Kasumi-1 (cell line): ENCODE measurements at places on chromosomes 2 and 18.
A peak's percentile ranks its signal among the peaks of the same experiment; 100 is the strongest.

GRCh38 chr18:45771587-45772480 is 47.9 kb downstream of the SLC14A1 start:
- no peak for DNase-seq

DNA sequence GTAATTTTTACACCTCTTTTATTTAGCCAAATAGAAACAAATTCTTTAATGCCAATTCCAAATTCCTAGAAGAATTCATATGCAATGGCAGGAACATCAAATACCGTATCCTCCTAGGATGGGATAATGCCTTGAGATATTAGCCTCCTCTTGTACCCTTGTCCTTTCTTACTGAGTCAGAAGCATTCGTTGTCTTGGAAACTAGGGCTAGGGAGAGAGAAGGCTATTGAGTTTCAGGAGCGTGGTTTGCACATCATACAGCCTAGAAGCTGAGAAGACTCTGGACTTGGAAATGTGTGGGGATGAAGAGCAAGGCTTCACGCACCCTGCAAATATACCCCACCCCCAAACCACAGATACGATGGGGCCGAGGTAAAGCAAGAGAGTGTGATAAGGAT is 300.7 kb downstream of the SP3 start:
- DNase-seq = no peak

DNA sequence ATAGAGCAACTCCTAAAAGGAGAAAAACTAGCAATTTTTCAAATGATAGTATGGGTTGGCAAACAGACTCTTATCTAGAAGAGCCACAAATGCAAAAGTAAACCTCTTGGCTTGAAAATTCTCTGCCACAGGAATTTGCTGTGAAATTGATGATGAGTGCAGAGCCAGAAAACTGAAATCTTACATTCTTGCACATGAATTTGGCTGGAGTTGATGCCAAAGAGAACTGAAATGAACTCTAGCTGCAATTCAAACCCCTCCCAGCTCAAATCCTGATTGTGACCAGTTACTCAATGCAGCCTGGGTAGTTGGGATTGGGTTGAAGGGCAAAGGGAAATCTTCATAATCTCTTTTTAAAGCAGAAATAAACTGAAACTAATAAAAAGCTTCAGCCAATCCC is 266.6 kb downstream of the PDE11A start:
- DNase-seq = no peak

- no peak for DNase-seq
Measured at GRCh38 chr2:147614471-147614870, 230.4 kb upstream of the ACVR2A start.

DNA sequence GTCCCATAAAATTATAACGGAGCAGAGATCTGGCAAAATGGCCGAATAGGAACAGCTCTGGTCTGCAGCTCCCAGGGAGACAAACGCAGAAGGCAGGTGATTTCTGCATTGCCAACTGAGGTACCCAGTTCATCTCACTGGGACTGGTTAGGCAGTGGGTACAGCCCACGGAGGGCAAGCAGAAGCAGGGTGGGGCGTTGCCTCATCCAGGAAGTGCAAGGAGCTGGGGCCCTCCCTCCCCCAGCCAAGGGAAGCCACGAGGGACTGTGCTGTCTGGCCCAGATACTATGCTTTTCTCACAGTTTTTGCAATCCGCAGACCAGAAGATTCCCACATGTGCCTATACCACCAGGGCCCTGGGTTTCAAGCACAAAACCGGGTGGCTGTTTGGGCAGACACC is 22.8 kb downstream of the ICA1L start:
- peak; percentile 46 for DNase-seq

DNA sequence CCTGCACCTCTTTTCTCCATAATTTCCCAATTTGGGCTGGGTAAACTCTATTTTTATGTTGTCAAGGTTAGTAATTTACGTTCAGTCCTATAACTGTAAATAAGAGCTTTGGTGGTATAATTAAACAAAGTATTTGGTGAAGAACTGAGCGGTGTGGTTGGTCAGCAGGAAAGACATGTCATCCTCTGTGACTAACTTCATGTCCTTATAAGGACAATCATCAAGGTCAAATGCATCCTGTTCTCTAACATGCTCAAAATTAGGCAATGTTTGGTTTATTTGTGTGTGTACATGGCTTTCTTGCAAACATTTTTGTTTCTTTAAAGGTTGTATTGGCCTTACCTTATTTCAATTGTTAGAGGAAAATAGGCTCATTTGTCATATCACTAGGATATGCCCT is 121.5 kb upstream of the NABP1 start:
- no peak for DNase-seq

DNA sequence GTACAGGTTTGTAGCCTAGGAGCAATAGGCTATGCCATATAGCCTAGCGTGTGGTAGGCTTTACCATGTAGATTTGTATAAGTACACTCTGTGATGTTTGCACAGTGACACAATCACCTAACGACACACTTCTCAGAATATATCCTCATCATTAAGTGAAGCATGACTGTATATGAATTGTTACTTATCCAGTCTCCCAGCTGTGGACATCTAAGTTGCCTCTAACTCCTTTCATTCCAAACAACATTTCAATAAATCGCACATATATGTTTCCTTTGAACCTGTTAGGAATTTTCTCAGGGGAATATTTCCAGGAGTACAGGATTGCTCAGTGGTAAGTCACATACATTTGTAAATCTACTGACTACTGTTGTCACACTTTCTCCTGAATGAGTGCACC is 90.0 kb downstream of the ARHGAP15 start:
- no peak for DNase-seq

DNA sequence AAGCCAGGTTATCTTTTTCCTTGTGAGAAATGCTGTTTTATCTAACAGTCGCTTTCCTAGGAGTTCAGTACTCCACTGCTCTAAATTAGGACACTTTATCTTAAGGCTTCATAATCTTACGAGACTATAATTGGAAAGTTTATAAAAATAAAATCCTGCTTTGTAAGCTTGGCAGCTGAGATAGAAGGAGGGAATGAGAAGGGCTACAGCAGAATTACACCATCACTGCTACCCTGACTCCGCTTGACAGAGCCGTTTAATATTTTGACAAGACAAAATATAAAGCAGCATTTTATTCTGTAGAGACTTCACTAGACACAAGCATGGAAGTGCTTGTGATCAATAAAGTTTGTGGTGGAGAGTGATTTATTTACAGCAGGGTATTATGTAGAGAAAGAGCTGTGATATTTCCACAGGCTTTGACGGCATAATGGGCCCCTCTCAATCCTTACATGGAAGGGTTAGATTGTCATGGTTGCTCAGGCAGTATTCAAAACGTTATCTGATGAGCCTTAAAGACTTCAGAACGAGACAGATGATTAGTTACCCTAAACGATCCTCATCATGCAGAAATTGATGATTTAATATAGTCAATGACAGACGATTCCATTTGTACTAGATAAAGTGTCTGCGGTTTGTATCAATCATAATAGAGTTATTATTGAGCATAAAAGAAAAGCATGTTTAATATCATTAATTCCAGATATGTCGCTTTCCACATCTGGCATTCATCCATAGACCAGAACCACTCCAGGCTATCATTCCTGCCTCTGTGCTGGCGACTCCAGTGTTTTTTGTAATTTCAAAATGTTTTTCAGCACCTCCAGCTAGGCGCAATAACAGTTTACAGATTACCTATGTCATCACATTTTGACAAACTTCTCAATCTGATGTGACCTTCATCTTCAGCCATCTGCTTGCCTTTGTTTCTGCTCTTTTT is 242.2 kb downstream of the FIGN start:
- DNase-seq = no peak

GRCh38 chr18:64119916-64120315 is 29.0 kb downstream of the LINC00305 start:
- peak; percentile 12 for DNase-seq

DNA sequence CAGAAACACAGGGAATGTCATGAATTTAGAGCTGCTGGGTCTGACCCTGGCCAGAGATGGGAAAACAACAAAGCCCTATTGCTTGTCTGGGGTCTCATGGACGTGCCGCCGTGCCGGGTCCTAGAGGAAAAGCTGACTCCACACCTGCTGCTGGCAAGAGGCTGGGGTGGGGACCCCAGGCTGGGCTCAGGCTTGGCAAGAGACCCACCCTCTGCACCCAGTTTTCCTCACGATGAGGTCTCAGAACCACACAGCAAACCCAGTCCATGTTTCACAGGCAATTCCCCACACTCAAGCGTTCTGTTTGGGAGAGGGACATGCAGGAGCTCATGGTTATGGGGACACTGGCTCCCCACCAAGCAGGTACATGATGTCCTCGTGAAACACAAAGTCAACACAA is 367.3 kb upstream of the SALL3 start:
- no peak for DNase-seq

DNA sequence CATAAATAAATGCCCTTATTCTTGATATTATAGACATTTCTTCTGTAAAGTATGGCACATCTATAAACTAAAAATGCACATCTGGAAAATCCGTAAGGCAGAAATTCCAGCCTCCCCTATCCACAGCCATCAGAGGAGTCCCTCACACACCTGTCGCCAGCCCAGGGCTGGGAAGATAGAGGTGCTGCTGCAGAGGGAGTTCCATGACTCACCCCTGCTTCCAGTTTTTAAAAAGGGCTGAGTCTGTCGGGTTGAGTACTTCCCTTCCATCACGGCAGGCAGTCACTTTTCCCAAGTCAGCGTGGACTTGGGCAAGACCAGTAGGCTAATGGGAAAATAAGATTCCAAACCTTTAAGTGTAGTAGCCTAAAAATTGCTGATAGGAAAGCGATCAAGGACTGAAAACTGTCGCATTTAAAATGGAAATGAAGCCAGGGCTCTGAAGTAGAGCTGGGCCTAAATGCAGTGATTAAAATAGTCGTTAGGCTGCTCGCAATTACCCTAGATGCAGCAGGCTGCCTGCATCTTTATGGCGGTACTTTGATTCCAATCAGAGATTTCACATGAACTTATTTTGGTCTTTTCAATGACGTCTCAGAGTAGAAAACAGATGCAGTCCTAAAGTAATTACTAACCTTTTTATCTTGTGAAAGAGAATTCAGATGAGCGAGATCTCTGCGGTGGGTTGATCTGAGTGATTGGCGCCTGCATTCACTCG is 280.5 kb downstream of the AGAP1 start:
- DNase-seq = no peak

DNA sequence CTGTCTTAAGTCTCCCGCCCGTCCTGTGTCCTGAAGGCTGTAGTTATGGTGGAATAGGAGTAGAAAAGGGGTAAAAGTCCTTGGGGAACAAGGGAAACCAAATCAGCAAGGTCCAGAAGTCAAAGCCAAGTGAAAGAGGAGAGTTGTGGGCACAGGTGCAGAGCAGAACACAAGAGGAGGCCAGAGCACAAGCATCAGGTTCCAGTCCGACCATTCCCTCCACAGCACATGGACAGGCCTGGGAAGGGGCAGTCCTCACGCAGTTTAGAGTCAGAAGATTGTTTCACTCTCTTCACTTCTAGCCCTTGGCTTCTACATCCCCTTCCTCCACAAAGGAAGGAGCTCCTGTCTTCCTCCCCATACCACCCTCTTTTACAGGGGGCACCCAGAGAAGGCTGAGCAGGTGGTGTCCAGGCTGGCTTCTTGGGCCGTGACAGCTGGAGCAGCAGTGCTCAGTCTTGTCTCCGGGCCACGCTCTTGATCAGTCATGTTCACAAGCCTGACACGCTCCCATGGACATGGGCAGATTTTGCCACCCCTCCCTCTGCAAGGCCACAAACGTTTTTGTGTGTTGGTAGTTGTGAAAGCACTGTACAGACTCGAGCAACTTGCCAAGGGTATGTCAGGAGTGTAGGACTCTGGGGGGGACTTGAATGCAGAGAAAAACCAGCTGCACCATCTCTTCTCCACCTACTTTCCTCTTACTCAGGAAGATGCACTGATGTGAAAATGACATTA is 138.5 kb upstream of the DAPL1 start:
- DNase-seq = no peak

GRCh38 chr2:70570041-70570661 is 16.5 kb upstream of the TGFA start:
- DNase-seq = no peak

GRCh38 chr18:55694291-55694690 is 106.3 kb upstream of the TCF4 start:
- peak; percentile 5 for DNase-seq

DNA sequence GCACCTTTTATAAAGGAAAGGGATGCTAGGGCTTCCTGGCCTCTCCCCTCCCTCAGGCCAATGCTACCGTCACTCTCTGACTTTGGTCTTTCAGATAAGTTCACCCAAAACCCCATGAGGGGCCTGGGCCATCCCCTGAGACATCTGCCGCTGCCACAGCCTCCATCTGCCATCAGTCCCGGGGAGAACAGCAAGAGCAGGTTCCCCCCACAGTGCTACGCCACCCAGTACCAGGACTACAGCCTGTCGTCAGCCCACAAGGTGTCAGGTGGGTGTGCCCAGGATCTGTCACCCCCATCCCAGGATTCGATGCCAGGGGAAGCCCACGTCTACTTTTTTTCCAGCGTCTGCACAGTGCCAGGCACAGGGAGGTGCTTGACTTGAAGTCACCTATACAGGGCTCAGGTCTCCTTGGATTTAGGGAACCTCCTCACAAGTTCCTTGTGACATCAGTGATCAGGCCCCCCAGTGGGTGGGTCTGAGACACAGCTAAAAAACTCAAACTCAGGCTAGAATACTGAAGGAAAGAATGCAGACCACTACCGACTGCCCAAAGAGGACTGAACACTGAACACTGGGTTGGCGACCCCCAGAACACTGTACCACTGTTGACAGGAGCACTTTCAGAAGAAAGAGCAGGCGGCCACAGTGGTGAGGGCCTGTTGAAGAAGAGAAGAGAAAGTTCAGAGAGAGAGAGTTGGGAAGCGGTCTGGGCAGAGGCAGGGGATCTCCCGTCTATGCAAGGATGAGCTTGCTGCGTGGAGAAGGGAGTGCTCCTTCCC is 85.3 kb downstream of the EPAS1 start:
- DNase-seq = no peak

DNA sequence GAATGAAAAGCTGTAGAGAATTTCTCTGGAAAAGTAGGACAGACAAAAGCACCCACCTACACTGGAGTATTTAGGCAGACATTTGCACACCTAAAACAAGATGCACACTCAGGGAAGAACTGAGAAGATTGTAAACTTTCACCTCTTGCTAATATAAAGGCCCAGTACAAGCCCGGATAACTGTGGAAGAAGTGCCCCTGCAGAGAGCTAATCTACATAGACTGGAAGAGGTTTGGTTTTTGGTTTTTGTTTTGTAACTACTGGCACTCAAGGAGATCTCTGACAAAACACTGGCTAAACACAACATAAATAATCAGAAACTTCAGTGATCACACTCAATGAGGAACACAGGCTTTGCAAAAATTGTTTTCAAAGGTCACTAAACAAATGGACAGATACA is 782.2 kb upstream of the SLC8A1 start:
- DNase-seq = no peak

DNA sequence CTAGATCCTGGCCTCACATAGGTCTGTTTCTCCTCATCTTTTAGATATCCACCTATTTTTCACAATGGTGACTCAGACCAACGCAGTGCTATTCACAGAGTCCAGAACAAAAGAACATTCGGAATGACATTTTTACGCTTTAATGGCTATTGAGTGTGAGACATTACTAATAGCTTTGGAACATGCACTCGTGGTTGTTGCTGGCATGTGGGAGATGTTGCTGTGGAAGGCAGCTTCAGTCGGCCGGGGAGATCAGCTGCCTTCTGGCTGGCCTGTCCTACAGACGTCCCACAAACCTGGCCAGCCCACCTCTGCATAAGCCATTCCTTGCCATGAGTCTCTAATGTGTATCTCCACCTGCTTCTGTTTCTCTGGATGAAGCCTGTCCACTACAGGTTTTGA is 3.4 kb downstream of the MBP start:
- no peak for DNase-seq
